Tibial nerve (tissue), 4 donors: ENCODE measurements at places on chromosomes 12 and 14. TPM values are rescaled to one million over a fixed set of nuclear protein-coding genes. Genes with fewer than 3 reads are reported as not detected.

DNA sequence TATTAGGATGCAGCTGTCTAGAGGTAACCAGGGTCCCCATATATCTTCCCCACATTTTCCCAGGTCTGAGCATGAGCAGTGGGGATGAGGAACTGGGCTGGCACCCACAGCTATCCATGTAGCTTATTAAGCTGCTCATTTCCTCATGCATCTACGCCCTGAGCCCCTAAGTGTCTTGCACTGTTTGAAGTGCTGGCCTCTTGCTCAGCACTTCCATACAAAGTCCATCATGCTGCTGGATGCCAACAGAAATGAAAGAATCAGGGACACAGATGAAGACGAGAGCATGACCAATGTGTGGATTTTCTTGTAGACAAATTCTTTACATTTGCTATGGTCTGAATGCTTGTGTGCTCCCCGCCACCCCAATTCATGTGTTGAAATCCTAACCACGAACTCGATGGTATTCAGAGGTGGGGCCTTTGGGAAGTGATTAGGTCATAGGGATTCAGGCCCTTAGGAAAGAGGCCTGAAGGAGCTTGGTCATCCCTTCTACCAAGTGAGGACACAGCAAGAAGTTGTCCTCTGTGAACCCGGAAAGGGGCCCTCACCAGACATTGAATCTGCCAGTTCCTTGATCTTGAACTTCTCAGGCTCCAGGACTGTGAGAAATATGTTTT lies 54.5 kb downstream of the C12orf75 start:
- DNase-seq: no peak

- DNase-seq: no peak
These were observed 206.2 kb downstream of the FSCB start for GRCh38 chr14:44300916-44301315.

DNA sequence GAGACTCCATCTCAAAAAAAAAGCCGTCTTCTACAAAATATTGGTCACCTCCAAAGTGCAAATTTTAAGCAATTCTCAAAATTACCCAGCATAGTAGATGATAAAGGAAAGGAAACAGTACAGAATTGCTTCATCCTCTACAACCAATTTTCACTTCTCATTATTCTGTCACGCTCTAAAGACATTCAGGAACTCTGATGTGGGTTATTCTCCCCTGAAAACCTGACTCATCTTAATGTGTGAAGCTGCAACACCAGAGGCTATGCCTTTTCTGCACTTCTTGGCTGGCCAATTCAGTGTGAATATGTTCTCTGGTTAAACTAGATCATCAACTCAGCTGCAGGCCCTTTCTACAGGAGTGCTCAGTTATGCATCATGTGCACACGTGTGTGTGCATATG lies 11.0 kb downstream of the PTGER2 start:
- no peak for DNase-seq

- no peak for DNase-seq
These were observed 13.6 kb upstream of the PPM1A start for GRCh38 chr14:60235440-60235839.

- no peak for DNase-seq
These were observed 90.1 kb downstream of the NUAK1 start for GRCh38 chr12:106048676-106049075.

GRCh38 chr12:131121705-131122405 lies 168.1 kb downstream of the ADGRD1 start:
- no peak for DNase-seq

DNA sequence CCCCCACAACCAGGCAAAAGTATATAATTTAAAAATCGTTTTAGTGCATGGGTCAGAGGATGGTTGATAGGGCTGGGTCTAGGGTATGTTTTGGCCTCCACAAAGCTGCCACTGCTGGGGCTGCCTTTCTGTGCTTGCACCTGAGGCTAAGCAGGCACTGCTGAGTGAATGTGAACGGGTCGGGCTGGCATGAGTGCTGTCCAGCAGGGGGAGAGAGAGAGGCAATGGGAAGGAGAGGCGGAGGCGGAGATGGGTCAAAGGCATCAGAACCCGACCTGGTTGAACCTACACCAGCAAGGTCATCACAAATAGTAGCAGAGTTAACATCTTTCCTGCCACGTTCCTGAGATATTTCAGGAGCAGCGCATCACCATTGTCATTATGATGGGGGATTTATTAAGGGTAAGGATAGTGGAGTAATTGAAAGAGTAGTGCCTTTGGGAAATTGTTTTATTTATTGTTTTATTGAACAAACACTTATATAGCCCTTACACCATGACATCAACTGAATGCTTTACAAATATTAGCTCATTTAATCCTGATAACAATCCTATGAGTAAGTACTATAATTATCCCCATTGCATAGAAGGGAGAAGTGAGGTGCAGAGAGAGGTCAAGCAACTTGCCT lies 5.8 kb upstream of the NRXN3 start:
- DNase-seq: no peak

- DNase-seq: no peak
These were observed 37.6 kb downstream of the BCAT1 start for GRCh38 chr12:24911271-24911791.

GRCh38 chr12:9971181-9971580 lies at the start of gene CLEC12A:
TSS of gene CLEC12A (plus strand) at chr12:9971409. CDS start at chr12:9971597, 188 bp downstream.
- DNase-seq: no peak

DNA sequence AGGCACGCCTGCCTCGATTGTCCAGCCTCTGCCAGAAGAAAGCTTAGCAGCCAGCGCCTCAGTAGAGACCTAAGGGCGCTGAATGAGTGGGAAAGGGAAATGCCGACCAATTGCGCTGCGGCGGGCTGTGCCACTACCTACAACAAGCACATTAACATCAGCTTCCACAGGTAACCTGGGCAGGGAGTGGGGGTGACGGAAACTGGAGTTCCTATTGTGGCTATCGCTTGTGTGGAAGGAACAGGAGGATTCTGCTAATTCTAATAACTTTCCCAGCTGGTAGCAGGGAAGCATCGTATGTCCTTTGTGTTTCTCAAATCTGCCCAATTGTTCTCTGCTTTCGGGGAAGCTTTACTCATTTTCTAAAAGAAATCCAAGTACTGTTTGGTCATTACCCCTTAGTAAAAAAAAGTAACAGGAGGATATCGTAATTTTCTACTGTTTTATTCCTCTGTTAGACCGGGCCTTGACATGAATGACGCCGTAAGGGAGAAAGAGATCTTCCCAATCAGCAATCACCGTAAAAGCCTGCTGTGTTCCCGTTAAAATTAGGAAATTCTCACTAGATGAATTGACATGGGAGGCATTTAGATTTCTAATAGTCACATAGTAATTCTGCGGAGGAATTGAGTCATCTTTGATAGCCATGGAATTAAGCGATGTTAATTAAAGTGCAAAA lies 449 bp downstream of the THAP2 start:
- DNase-seq: no peak

- no peak for DNase-seq
These were observed at the start of gene SLC38A4 for GRCh38 chr12:46825591-46826414. TSS of gene SLC38A4 (minus strand) at chr12:46825997. CDS start at chr12:46793071, 32,926 bp downstream.

DNA sequence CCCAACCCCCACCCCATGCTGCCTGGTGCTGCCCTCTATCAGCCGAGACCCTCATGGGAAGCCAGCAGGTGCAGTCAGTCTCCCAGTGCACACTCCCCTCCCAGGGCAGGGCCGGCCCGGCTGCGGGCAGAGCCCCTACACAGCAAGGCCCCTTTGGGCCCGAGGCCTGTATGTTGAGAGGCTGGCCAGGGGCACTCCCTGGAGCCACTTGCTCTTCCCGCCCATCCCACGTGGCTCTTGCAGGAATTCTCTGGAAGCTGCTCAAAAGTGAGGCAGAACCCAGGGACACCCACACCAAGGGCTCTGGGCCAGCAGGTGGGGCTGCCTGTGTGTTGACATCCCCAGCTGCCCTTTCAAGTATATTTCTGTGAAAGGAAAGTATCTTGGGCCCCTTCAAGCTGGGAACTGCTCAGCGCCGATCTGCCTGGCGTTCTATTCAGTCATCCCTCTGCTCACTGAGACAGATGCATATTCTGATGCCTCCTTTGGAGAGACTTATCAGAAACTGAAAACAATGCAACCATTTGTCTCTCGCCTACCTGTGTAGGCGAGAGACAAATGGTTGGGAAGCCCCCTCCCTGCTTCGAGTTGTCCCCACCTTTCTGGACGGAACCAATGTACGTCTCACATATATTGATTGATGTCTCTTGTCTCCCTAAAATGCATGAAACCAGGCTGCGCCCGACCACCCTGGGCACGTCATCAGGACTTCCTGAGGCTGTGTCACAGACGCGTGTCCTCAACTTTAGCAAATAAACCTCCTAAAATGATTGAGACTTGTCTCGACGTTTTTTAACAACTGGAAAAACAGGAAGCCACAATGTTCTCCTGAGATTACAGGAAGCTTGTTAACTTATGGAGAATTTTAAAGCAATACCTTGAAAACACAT lies 6.0 kb downstream of the GPR132 start:
- no peak for DNase-seq

DNA sequence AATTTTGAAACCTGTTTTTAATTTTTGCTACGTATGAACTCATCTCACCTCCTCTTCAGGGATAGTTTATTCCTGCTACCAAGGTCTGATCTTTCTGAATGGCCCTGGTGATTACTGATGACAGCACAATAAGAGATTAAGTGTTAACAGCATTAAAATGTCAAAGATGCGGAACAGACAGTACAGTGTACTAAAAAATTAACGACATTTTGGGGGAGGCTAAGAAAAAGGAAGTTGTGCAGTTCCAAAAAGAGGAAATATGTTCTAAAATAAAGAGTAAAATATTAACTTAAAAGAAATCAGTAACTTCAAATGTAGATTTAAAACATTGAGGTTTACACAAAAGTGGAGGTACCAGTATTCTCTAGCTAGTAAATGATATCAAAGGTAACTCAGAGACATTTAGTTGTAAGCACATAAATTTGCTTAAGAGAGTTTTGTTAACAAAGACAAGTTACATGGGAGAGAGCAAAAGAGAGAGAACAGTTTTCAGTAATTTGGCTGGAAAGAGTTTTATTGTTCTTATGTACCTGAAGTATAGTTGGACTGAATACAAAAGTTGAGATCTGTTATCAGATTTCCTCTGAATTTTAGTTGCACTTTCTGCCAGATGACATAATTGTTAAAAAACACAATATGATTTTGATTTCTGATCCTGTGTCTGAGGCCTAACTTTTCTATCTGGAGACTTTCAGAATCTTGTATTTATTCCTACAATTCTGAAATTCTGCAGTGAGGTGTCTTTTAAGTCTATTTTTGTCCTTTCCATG lies 4.2 kb upstream of the CLECL1 start:
- no peak for DNase-seq

DNA sequence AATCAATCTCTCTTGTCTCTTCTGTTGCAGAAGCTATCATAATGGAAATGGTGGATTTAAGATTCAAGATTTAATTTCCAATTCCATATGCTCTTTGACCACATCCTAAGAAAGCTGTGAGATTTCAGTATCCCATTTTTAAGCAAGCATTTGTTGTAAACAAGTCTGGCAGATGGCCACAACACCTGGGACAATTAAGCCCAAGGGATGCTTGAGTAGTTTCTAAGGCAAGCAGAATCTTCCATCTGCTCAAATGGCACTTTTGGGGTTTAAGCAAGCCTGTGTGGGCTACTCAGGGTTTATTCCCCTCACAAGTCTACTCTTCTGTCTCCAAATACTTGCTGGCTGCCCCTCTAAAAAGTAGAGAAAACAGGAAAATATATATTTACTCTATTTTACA lies 304.7 kb upstream of the SYT1 start:
- no peak for DNase-seq

DNA sequence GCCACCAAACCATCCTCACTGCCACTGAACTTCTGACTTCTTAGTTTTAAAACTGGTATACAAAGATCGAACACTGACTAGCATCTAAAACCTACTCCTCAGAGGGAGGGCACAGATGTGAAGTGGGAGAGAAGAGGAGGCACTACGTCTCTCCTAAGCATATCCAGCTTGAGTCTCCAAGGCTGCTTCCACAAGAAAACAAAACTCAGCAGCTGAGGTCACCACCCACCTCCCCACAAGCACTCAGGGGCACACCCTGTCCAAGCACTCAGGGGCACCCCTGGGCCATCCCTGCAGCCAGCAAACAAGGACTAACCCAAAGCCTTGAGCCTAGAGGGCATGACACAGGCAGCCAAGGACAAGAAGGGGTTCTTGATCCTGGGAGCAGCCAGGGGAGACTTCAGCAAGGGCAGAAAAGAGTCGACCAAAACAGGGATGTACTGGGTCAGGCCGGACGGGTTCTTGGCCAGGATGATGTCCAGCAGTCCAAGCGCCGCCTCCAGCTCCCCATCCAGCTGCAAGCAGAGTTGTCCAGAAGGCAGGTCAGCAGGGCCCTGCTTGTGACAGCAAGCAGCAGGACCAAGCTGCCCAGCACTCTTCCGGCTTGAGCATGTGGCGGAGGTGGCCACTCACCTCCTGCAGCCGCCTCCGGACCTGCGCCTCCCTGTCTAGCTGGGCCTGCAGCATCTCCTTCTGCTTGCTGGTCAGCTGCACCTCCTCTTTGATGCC lies 34.8 kb downstream of the GCN1 start:
- DNase-seq: no peak

GRCh38 chr14:105317546-105317945 lies 3.0 kb downstream of the PACS2 start:
- DNase-seq: no peak

DNA sequence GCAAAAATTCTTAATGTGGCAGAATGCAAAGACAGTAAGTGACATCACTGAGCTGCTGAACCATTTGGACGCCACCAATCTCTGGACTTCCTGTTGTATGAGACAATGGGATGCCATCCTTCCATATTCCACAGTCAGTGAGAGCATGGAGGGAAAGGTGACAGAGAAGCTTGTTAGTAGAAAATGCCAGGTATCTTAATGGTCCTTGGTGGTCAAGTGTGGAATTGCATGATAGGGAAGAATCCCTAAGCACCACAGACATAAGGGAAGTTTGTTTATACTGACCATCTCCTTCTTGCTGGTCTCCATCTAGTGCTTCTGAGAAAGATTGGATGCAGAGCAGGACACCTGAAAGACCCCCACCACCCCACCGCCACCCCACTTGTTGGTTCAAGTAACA lies 1410.0 kb upstream of the TMEM132C start:
- no peak for DNase-seq

GRCh38 chr12:132237772-132238487 lies 91.5 kb downstream of the GALNT9 start:
- no peak for DNase-seq

GRCh38 chr14:36585100-36585499 lies 2.7 kb upstream of the NKX2-8 start:
- DNase-seq: no peak

DNA sequence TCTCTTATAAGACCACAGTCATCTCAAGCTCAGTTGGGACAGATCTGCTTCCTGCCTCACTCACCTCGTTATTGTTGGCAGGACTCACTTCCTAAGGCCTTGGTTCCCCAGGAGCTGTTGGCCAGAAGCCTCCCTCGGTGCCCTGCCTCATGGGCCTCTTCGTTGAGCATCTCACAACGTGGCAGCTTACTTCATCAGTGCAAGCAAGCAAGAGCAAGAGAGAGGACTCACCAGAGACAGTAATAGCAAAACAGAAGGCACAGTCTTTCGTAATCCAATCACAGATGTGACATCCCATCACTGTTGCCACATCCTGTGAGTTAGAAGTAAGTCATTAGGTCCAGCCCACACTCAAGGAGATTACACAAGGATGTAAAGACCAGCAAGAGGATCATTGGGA lies 5.1 kb upstream of the NUMB start:
- no peak for DNase-seq

GRCh38 chr14:77265561-77266335 lies 5.3 kb downstream of the NGB start:
- no peak for DNase-seq

The TDRD9 gene
- total RNA-seq: 0.98 TPM

The ASCL4 gene
- total RNA-seq: not detected

The PRICKLE1 gene
- total RNA-seq: 37.4 TPM

The PIWIL1 gene
- not detected for total RNA-seq

The ARPC3 gene
- 194 TPM for total RNA-seq

The GDF3 gene
- not detected for total RNA-seq

The PTPRB gene
- 40.2 TPM for total RNA-seq

The RTL1 gene
- total RNA-seq: not detected

The ADAMTS20 gene
- not detected for total RNA-seq
